Mesendoderm (in vitro differentiated cells): ENCODE measurements at places on chromosomes 3 and 15.
A peak's percentile ranks its signal among the peaks of the same experiment; 100 is the strongest.

DNA sequence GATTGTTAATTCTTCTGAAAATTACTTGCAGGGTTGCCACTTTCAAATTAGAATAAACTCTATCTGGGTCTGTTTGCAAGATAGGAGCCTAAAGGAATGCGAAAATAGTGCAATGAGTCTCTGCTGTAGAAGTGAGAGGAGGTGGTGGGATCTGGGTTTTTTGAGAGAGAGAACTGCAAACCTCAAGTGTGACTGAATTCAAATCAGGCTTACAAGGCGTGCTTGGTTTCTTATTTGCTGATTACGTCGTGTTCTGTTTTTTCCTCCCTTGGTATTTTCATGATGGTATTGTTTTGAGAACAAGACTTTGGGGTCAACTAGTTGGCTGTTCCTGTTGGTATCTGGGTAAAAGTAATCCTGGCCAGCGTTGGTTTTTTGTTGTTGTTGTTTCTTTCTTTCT lies 490.9 kb upstream of the CFAP20DC start:
- peak; percentile 58 for DNase-seq

DNA sequence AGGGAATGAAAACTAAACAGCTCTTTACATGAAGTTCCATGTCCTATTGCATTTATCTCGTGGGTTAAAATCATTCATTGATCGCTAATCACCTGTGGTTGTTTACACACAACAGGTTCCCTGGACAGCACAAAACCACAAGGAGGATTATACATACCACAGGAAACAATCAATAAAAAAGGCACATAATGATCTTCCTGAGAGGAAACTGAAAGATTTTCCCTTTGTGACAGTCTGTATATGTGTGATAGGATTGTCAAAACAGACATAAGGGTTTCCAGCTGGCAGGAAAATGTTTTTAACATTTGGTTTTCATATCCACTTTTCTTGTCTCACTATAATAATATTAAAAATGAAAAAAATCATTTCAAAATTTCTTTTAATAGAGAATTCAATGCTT lies 541.8 kb downstream of the NLGN1 start:
- DNase-seq = peak; percentile 29

DNA sequence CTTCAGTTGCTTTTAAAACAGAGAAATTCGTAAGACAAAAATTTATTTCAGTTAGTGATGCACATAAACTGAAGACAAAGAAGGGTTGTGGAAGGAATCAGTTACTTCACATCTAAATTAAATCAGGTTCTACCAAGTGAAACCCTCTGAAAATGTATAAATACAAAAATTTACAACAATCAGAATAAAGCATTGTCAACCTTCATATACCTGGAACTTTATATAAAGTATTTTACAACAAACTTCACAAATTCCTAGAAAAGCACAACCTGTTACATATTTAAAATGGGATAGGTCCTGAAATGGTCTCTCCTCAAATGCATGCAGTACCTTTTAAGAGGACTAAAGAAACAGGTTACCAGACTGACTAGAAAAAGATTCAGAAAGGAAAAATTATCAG lies 26.9 kb downstream of the ATOSA start:
- no peak for DNase-seq

GRCh38 chr3:195549931-195550519 lies 6.9 kb upstream of the PPP1R2 start:
- no peak for DNase-seq

- no peak for DNase-seq
Observed at GRCh38 chr3:172519740-172520139, 3.5 kb downstream of the TNFSF10 start.

GRCh38 chr3:188294823-188295487 lies 141.0 kb downstream of the LPP start:
- DNase-seq = peak; percentile 44

GRCh38 chr3:86562090-86562489 lies 428.9 kb downstream of the VGLL3 start:
- no peak for DNase-seq

- DNase-seq = no peak
Observed at GRCh38 chr3:106088304-106088703, 219.5 kb upstream of the CBLB start.

- DNase-seq = no peak
Observed at GRCh38 chr15:73049564-73050215, 2.6 kb upstream of the NEO1 start.

DNA sequence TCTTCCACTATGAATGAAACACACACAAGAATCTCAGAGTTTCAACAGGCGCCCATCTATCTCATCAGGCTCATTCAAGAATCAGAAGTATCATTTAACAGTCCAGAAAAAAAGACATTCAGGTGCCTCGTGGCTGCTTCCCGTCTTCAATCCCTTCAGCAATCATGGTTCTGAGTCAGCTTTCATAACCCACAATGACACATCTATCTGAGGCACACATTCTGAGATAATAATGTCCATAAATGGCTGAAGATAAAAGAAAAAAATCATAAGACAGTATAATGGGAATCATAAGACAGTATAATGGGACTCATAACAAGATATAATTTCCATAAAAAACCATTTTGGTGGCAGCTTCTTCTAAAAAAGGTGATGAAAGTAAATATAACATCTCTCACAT lies 52.4 kb downstream of the TNIK start:
- no peak for DNase-seq

DNA sequence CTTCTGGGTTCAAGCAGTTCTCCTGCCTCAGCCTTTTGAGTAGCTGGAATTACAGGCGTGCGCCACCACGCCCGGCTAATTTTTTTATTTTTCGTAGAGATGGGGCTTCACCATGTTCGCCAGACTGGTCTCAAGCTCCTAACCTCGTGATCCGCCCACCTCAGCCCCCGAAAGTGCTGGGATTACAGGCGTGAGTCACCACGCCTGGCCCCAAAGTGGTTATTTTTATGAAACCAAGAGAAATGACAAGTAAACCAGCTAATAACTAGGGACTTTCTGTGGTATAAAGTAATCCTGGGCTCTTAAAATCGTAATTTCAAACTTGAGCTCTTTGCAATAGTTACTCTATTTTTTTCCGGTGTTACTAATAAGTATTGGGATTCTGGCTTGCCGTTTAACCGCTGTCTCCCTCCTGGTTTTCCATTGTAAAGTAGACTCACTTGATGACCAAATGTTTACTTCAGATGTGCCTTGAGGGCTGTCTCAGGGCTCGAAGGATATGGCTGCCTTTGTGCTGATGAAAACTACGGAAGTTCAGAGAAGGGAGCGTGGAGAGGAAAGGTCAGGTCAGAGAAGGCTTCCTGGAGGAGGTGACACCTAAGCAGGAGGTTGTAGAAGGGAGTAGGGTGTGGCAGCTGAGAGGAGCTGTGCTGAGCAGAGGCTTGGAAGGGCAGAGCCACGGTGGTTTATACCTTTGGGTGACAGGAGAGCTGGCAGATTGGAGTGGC lies 4.2 kb downstream of the ZSCAN2 start:
- DNase-seq = no peak

DNA sequence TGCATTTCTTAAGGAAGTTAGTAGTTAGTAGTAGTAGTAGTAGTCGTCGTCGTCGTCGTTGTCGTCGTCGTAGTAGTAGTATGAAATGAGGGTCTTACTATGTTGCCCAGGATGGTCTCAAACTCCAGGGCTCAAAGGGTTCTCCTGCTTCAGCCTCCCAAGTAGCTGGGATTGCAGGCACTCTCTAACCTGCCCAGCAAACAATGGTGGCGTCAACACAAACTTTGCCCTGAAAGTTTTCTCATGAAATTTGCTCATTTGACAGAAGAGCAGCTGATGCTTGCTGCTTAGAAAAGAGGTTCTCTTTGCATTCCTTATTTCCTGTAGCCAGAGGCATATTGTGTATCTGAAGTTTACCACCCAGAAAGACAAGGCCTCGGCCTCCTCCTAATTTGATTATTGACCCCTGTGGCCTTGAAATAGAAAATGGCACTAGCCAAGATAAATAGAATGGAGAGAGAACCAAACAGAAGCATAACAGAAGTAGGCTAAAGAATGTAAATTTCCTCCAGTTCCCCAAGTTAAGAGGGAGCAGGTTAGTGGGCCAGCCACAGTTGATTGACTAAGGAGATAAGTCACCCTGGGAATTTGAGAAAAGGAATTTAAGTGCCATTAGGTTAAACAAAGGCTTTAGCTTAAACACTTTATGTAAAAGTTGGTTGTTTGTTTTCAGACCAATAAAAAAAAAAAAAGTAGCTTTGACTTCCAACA lies 166.2 kb upstream of the ROBO2 start:
- peak; percentile 58 for DNase-seq

- DNase-seq = peak; percentile 51
Observed at GRCh38 chr15:41584636-41585126, 25.7 kb downstream of the TYRO3 start.

DNA sequence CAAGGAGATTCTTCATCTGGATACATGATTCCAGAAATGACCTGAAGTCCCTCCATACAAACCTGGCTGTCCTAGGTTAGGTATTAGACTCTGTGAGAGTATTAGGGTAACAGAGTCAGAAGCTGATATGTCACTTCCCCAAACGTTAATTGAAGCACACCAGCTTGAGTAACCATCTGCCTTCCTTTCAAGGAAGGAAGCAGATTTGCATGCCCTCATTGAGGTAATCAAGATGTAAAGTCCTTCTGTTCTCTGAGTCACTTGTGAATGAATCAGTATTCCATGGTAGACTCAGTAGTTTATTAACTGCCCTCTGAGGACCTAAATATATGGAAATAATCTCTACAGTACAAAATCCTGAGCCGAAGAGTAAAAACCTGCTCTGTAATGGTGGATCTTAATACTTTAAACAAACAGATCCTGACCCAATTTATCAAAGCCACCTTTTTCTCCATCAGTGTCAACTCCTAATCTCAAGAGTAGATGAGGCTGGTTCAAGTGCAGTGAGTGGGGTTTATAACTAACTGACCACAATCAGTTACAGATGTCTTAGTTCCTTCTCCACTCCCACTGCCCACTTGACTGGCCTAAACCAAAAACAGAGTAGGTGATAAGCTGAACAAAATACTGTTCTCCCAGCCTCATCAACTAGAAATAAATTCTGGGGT lies 246.2 kb upstream of the CHRM5 start:
- DNase-seq = no peak

DNA sequence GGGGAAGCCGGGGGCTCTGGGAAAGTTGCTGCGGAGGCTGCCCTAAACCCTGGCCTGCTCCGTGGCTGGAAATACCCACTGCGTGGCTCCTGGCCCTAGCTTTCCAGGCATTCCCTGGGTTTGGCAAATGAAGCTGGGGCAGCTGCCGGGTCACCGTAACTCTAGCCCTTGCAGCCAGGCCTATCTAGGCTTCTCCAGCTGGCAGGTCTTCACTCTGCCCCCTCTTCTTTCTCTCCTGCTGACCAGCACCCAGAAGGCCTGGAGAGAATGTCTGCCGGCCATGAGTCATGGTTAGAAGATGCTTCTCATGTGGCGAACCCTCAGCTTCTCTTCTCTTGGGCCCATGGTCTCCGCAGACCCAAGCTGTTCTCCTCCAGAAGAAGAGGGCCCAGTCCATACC lies 5.6 kb upstream of the DLL4 start:
- DNase-seq = no peak

GRCh38 chr15:38899300-38899699 lies 334.7 kb upstream of the RASGRP1 start:
- DNase-seq = no peak

DNA sequence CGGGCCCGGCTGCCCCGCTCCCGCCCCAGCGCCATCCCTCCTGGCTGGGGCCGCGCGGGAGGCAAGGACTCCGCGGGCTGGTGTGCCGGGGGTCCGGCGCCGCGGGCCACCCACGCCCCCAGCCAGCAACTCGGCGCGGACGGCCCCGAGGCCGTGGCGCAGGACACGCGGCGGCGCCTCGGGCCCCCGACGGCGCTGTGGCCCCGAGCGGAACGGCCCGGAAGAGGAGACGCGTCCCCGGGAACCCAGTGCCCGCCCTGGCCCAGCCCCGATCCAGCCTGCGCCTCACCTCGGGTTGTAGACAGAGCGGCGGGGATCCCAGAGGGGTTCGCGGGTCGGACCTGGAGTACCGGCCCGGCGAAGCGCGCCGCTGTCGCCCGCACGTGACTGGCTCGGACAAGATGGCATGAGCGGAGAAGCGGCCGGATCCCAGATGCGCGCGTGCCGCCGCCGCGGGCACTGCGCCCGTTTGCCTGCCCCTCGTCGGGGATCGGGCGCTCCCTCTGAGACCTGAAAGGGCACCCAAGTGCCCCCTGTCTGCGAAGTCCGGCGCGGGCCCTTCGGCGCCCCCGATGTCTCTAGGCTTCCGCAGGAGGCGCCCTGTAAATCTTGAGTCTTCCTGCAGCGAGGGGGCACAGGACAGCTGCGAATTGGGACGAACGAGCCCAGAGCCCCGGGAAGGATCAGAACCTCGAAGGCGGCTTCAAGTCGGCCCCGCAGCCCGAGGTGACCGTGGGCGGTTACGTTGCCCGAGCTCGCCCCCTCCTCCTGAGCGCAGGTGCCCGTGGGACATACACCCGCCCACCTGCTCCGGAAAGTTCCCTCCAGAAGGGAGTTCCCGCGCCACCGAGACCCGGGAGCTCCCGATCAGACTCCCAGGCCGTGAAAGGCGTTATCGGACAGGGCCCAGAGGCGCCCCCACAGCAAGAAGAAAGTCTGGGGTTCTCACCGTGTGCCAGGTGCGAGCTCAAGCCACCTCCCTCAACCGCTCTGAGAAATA lies 598 bp upstream of the SFMBT1 start:
- DNase-seq = peak; percentile 82

- no peak for DNase-seq
Observed at GRCh38 chr15:55277116-55277564, 12.5 kb downstream of the RAB27A start.

GRCh38 chr3:125132815-125133214 lies 77.0 kb upstream of the HEG1 start:
- DNase-seq = no peak

- peak; percentile 93 for DNase-seq
Observed at GRCh38 chr3:67296039-67296892, 298.2 kb downstream of the KBTBD8 start.

GRCh38 chr3:11269007-11269406 lies 3.2 kb upstream of the ATG7 start:
- DNase-seq = no peak

DNA sequence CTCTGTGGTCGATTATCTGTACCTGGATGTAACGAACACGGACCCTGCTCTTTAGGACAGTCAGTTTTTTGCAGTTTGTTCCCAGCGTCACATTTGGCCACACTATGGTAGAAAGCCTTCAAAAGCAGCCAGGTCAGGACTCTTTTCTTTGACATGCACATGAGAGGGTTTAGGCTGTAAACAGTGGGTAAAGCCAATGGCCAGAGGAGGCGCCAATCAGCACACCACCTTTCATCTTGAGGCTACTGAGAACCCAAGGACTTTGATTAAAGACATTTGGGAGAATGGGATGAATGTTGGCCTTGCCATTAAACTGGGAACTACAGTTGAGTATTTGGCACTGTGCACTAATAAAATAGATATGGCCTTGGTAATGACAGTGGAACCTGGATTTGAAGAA lies 225.9 kb downstream of the OXSM start:
- DNase-seq = peak; percentile 19

- no peak for DNase-seq
Observed at GRCh38 chr3:135226057-135226456, 431.0 kb downstream of the EPHB1 start.

DNA sequence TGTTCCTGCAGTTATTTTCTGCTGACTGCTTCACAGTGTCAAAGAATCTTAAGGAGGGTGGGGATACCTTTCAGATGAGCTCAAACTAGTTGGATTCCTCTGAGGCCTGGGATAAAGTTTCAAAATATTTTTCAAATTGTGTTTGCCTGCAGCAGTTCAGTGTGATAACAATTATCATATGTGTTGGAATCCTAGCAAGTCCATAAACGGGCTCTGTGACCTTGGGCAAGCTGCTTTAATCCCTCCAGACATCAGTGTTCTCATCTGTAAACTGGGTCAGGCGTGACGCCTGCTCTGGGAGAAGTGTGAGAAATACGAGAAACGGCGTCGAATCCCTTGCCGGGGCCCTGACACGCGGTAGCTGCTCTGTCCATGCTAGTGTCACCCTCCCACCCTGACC lies 153.5 kb downstream of the UACA start:
- no peak for DNase-seq

- no peak for DNase-seq
Observed at GRCh38 chr3:106783231-106783630, 594.0 kb upstream of the CCDC54 start.
